ENCODE measurements at places on chromosomes 11 and 22.

GRCh38 chr11:114847306-114847975, 169.1 kb downstream of the NXPE2 start:
- no peak for DNase-seq

GRCh38 chr11:48169717-48170116, 46.9 kb upstream of the OR4B1 start:
- no peak for DNase-seq

DNA sequence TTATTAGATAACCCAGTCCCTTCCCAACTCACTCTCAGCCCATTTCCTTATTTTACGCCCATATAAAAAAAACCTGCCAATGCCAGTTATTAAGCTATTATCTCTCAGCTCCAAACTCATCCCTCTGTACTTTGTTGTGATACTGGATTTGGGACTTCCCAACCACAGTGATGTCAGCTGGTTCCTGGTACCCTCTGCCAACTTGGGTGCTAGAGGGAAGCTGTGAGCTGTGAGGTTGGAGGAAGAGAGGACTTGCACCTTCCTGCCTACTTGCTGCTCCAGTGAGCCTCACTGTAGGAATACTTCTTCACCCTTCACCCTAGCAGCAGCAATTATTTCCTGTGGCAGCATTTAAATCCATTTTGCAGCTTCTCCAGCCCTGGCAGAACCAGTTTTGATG, 19.2 kb upstream of the CSF2RB start:
- DNase-seq, result no peak

DNA sequence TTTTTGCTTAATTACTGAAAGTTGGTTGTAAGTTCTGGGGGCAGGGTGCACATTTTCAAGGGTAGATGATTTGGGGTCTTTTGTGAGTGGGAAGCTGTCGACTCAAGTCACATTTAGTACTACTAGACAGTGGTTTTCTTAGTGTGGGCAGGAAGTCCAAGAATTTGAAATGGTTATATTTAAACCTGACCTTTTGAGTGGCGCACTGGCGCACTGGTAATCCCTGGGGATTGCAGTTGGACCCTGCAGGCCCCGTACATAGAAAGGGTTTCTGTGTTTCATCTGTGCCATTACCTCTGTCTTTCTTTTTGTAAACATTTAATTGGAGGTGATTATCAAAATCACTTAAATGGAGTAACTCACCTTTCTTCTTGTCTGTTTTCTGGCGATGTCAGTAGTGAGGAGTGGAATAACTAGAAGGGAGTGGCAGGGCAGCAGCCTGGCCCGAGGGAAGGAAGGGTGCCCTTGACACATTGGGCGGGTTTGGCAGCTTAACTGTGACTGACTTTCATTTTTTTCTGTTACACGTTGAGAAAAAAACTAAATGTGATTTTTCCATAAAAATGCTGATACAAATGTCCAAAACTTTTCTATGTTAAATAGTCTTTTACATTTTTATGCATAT, 101.8 kb upstream of the GAL start:
- DNase-seq, result no peak

- no peak for DNase-seq
Measured at GRCh38 chr11:23995891-23996290, 501.0 kb upstream of the LUZP2 start.

GRCh38 chr11:64150481-64151239, 15.3 kb downstream of the MACROD1 start:
- DNase-seq, result no peak
